ENCODE measurements at places on chromosomes 3 and 15. TPM values are rescaled to one million over a fixed set of nuclear protein-coding genes. Genes with fewer than 3 reads are reported as not detected.

- no peak for DNase-seq
Measured at GRCh38 chr15:80906159-80906766, 83.4 kb downstream of the MESD start.

- no peak for DNase-seq
Measured at GRCh38 chr3:15450438-15451215, 23.2 kb downstream of the EAF1 start.

DNA sequence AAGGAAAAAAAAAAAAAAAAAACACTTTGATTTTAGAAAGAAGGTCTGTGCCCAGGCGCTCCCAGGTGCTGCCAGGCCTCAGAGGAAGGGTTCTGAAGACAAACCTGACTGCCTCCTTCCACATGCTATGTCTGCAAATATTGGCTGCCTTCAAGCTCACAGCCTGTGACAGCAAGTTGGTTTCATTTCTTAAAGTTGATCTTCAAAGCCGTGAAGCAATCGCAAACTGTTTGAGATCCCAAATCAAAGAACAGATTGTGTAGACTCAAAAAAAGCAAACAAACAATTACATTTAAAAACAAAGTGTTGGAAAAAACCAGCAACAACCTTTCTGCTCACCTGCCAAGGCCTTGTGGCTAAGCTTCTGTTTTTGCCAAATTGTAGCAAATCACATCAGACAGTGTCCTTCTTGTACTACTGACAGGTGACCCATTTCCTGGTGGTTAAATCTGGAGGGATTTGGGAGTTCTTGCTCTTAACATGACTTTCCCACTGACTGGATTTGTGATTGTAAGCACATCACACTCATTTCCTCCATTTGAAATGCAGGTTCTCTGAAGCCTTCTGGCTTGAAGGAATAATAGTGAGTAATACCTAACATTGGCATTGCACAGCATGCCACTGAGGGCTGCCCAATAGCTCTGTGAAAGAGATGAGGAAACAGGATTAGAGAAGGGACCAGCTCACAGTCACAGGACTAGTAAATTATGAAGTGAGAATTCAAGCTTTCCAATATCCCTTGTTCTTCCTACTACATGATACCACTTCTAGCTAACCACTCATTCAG is 502.4 kb downstream of the LPP start:
- no peak for DNase-seq

GRCh38 chr3:133610031-133610430 is 36.5 kb downstream of the CDV3 start:
- no peak for DNase-seq

Gene LRRIQ4
- total RNA-seq, result not detected

Gene RBP2
- not detected for total RNA-seq

DNA sequence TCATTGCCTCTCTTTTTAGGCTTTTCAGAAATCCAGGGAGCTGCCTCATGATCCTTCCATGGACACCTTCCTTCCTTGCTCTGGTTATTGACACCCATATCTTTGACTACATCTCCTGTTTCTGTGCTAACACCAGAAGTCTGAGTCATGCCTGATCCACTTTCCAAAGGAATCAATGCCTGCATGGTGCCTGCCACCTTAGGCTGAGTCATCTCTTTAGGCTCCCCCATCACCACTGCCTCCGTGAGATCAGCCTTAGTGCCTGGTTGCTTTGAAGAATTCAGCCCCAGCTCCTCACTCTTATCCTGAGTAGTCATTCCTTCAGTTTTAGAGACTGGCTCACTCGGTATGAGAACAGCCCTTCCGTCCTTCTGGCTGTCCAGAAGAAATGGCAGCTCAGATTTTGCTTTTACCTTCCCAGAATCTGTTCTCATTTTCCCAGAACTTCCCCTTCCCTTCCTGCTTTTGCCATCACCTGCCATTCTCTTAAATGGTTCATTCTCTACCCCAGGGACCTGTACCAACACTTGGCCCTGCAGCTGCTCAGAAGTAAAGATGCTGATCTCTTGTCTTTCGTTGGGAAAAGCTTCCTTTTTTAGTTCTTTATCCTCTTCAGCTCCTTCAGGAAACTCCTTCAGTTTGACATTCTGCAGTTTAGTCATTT is 105.3 kb downstream of the MAP4 start:
- DNase-seq, result no peak

Gene IP6K1
- total RNA-seq, result 38.9 TPM

DNA sequence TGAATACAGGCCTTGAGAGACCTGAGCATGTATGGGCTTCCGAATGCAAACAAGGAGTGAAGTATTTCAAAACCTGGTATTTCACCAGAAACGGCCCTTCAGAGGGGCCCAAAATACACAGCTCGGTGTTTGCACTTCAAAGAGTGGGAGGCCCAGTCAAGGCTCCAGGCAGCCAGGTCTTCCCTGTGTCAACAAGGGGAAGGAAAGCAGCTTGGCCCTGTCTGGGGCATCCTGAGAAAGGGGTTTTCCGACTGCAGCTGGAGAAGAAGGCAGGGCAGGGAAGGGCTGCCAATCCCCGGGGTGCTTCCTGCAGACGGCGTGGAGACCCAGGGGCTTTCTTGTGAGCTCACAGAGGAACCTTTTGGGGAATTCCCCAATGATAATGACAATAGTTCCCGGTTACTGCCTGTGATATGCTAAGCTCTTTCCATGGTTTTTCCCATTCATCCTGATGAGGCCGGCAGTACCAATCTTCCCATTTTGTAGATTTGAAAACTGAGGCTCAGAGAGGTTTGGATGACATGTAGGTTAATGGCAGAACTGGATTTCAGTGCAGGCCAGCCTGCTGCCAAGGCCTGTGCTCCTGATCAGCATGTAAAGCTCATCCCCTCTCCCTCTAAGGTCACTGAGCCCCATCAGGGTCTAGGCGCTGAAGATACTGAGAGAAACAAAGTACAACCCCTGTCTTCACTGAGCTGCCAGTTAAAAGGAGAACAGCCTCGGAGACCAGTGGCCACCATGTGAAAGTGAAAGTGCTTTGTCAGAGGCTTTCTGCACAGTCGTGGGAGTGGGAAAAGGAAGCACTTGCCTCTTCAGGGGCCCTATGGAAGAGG is 43.0 kb upstream of the TLE3 start:
- no peak for DNase-seq

Measured in chondrocyte (in vitro differentiated cells).